ENCODE measurements at places on chromosomes 16 and 17.
A peak's percentile ranks its signal among the peaks of the same experiment; 100 is the strongest.

GRCh38 chr16:53089434-53090285, 34.9 kb downstream of the CHD9 start:
- peak; percentile 72 for DNase-seq

- peak; percentile 45 for DNase-seq
Observed at GRCh38 chr17:72556944-72557826, 436.4 kb downstream of the SOX9 start.

DNA sequence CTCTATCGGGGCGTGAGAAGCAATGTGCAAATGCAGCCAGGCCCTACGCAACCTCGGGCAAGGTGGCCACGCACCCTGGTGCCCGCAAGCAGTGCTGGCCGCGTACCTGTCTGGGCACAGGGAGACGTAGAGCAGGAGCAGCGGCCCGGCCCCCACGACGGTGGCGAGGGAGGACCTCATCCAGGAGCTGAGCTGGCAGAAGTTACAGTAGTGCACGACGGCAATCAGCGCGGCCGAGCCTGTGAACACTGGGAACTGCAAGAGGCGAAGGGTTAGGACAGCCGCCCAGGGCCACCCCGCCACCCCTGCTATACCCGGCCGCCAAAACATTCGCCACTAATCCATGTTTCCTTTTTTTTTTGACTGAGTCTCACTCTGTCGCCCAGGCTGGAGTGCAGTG, 96.9 kb upstream of the CREBBP start:
- no peak for DNase-seq

GRCh38 chr16:77905374-77905920, 116.9 kb upstream of the CLEC3A start:
- no peak for DNase-seq

GRCh38 chr16:14303639-14304394, 232.7 kb downstream of the MRTFB start:
- DNase-seq = no peak

DNA sequence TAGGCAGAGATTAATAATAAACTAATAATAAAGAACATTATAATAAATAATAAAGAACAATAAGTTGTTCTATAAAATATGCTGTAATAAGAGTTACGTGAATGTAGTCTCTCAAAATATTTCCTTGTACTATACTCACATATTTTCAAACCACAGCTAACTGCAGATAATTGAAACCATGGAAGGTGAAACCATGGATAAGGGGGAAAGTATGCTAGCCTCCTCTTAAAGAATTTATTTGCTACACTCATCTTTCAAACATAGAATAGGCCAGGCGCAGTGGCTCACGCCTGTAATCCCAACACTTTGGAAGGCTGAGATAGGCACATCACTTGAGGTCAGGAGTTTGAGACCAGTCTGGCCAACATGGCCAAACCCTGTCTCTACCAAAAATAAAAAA, 18.5 kb downstream of the CYTH1 start:
- DNase-seq = peak; percentile 70

- DNase-seq = no peak
Observed at GRCh38 chr16:77514500-77515220, 79.8 kb upstream of the ADAMTS18 start.

- no peak for DNase-seq
Observed at GRCh38 chr16:85480727-85481101, 132.4 kb upstream of the GSE1 start.

- DNase-seq = no peak
Observed at GRCh38 chr17:73617501-73617900, 26.7 kb downstream of the SDK2 start.

DNA sequence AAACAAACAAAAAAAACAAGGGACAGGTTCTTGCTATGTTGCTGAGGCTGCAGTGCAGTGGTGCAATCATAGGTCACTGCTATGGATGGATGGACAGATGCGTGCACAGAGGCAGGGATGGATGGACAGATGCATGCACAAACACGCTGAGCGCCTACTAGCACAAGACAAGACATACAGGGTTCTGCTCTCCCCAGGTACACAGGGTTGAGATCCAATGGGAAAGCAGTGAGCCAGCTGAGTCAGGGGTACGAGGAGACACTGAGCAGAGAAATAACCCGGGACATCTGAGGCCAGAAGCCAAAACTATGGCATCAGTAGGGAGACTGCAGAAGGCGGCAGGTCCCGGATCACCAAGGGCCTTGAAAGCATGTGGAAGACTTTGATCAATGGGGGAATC, 6.2 kb downstream of the IL32 start:
- DNase-seq = no peak

DNA sequence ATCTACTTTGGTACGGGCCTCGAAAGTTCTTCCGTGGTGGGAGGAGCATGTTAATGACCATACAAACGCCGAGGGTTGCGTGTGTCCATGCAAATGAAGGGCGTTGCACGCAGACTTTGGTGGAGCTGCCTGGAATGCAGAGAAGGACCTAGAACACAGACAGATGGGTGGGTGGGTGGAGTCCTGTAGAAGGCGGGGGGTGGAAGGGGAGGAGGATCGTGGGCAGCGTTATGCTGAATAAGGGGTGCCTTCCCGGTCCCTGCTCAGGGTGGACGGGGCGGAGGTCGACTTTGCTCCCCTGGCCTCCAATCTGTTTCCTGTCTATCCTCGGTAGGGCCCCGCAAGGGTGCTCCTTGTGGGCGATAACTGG, 795 bp upstream of the PAQR4 start:
- no peak for DNase-seq

DNA sequence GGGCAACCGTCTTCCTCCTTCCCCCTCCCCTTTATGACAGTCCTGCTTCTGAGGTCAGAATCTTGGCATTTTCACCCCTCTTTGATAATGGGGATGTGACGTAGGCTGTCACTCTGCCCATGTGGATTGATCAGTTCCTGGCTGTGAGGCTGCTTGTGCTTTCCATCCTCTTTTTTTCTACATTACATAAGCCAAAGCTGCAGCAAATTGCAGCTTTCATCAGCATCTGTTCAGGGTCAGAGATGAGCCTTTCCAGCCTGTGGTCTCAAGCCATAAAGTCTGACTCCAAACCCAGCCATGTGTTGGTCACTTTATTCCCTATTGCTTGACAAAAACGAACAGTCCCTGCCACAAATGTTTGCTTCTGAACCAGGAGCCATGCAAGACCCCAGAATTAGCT, 535.1 kb downstream of the CDH11 start:
- peak; percentile 15 for DNase-seq

GRCh38 chr17:6589266-6589946, 33.1 kb upstream of the PITPNM3 start:
- DNase-seq = peak; percentile 69

DNA sequence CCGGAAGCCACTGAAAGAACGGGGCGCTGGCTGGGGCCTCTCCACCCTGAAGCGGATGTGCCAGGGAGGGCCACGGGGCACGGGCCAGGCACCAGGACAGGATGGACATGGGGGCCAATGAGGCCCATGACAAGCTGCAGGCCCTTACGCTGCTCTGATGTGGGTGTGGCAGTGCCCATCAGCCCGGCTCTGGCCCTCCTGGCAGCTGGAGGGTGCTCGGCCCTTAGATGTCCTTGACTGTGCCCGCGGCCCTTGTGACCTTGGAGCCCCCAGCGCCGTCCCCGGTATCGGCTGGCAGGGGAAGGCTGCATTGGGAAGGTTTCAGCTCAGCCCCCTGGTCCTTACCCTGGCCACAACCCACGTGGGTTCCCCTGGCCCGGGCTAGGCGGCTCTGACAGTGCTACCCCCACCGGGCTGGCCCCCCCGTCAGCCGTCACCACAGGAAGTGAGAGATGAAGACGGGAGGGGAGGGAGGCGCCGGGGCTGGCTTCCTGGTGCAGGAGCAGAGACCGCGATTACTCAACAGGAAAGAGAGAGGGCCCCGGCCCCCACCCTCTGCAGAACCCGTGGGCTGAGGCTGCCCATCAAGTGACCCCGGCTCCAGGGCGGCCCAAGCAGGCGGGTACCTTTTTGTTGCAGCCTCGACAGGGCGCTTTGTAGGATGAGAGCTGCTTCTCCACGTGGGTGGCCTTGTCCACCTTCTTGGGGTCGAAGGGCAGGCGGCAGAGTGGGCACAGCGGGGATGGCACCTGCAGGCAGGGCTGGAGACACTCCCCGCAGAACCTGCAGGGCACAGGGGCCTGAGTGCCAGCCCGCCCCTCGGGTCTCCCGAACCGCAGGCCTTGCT, 5.3 kb downstream of the RNF166 start:
- DNase-seq = peak; percentile 59

GRCh38 chr17:35915153-35915964, 15.2 kb downstream of the RDM1 start:
- no peak for DNase-seq

- no peak for DNase-seq
Observed at GRCh38 chr17:71089431-71089830, 920.1 kb downstream of the KCNJ2 start.

GRCh38 chr16:15434079-15434424, 336 bp upstream of the BMERB1 start:
- DNase-seq = no peak

- no peak for DNase-seq
Observed at GRCh38 chr16:89918453-89919347, at the start of gene MC1R. Gene MC1R (plus strand): TSS chr16:89918862. CDS start chr16:89919259, 397 bp downstream.

GRCh38 chr17:79970576-79971068, 65.0 kb downstream of the TBC1D16 start:
- DNase-seq = no peak

GRCh38 chr16:84489131-84489530, 15.3 kb downstream of the MEAK7 start:
- no peak for DNase-seq

GRCh38 chr16:15949210-15950160, at the start of gene ABCC1:
Gene ABCC1 (plus strand): TSS chr16:15949616. CDS start chr16:15949752, 136 bp downstream.
- DNase-seq = no peak

DNA sequence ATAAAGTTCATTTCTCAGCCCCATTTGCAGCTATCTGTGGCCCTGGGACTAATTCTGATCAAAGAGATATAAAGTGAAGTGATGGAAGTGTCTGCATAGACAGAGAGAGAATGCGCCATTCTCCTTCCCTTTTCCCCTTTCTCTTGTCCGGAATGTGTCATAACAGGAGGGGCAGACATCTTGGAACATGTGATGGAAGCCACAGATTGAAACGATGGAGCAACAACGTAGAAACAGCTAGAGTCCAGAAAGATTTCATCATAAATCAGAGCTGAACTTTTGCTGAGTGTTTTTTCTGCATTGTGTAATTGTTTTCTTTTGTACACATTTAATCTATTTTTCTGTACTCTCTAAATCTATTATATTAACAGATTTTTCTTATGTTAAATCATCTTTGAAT, 11.3 kb downstream of the ASGR1 start:
- DNase-seq = peak; percentile 73

GRCh38 chr17:9696279-9697044, 51.1 kb downstream of the USP43 start:
- DNase-seq = no peak

DNA sequence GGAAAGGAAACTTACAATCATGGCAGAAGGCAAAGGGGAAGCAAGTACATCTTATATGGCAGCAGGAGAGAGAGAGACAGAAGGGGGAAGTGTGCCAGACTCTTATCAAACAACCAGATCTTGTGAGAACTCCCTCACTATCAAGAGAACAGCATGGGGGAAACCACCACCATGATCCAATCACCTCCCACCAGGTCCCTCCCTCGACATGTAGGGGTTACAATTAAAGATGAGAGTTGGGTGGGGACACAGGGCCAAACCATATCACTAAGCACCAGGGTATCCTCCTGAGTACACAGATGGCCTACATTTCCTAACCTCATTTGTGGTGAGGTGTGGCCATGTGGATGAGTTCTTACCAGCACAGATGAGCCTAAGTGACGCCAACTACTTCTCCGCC, 348.6 kb upstream of the ZFHX3 start:
- no peak for DNase-seq

- peak; percentile 79 for DNase-seq
Observed at GRCh38 chr16:85201574-85201973, 89.3 kb upstream of the CIBAR2 start.

GRCh38 chr16:89697161-89697615, 4.3 kb downstream of the SPATA2L start:
- no peak for DNase-seq

DNA sequence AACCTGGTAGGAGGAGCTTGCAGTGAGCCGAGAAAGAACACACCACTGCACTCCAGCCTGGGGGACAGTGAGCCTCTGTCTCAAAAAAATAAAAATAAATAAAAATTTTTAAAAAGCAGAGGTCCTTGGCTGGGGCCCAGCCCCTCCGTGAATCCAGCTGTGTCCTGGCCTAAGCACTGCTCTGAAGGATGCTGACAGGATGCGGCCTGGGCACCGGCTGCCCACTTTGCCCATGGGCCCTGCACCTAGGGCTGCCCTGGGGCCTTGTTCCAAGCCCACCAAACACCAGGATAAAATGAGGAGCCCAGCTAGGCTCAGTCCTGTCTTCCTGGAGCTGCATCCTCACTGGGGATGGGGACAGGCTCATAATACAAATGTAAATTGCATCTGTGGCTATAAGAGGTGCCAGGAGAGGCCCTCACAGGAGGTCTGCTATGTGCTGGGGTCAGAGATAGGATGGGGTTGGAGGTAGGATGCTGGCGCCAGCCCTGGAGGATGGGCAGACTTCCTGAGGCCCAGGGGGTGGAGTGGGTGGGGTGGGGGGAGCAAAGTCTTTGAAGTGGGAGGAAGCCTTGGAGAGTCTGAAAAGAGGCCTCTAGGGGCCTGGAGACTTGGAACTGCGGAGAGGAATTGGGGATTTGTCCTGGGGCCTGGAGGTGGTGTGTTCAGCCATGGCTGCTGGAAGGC, 6.2 kb downstream of the C16orf89 start:
- DNase-seq = no peak

DNA sequence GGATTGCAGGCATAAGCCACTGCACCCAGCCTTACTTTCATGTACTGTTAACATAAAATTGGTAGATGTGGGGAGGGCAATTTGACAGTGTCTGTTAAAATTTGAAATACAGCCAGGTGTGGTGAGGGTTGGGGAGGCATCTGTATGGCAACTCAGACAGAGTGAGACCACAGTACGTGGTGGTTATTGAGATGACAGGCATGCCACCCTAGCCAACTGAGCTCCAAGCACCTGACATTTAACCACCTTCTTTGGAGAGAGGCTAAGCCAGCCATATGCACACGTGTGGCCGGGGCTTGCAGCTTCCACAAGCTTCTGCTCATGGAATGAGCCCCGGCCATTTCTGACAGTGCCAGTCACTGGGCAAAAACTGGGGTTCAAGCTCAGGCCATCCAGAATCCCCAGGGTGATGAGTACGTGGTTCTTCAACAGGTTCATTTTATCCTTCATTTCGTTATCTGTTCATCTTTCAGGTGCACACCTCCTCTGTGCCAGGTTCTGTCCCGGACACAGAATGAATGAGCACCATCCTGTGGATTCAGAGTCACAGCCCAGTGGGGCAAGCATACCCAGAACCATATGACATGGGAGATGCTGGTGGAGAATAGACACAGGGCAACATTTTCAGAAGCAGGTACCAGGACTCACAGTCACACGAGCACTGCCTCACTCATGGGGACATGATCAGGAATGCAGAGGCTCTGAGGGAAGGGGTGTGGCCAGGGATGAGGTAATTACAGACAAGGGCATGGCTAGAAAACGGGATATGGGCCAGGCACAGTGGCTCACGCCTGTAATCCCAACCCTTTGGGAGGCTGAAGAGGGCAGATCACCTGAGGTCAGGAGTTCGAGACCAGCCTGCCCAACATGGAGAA, 36.2 kb downstream of the C16orf82 start:
- no peak for DNase-seq

Measured in AG10803 (cell line).